ENCODE measurements at places on chromosomes 12 and 14.
A peak's percentile ranks its signal among the peaks of the same experiment; 100 is the strongest.

DNA sequence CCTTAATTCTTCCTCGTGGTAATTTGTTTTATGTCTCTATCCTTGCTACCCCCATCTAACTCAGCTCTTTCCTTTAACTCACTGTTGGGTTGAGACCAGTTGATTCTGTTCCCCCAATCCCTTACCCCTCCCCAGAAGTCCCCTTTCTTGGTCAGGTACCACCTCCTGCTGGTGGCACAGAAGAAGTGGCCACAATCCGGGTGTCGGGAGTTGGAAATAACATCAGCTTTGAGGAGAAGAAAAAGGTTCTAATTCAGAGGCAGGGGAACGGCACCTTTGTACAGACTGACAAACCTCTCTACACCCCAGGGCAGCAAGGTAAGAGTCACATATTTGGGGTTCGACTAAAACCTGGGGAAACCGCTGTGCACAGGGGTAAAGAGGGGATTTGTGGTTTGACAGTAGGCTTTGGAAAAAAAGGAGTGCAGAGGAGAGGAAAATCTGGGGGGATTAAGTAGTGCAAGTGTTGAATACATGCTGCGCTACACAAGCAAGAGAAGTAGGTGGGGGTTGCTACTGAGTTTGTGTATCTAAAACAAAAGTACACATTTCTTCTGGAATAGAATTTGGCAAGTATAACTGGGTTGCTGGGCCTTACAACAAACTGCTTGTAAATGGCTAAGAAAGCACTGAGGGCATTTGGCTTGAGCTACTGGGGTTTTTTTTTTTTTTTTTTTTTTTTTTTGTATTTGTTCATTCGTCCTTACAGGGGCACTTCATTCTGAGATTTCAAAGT, 1.3 kb downstream of the A2ML1 start:
- peak; percentile 19 for DNase-seq

DNA sequence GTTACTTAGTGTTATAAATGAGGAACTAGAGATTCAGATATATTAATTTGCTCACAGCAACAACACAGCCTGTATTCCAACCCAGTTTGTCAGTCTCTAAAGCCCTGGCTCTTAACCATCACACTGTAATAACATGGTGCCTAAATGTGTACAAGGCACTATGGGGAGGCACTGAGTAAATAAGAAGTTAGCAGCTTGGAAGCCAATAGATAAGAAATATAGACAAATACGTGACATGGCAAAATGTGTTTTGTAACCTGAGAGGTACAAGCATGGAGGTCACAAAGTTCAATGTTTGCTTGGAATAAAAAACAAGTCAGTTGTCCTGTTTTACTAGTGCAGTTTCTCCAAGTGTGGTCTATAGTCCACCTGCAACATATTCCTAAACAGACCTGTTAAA, 16.3 kb upstream of the SLCO1A2 start:
- no peak for DNase-seq

- no peak for DNase-seq
These were observed 10.3 kb upstream of the MYH7 start for GRCh38 chr14:23445773-23446172.

DNA sequence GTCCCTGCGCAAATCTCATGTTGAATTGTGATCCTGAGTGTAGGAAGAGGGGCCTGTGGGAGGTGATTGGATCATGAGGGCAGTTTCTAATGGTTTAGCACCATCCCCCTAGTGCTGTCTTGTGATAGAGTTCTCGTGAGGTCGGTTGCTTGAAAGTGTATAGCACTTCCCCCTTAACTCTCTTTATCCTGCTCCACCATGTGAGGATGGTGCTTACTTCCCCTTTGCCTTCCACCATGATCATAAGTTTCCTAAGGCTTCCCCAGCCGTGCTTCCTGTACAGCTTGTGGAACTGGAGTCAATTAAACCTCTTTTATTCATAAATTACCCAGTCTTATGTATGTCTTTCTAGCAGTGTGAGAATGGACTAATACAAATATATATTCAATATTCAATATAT, 303.7 kb upstream of the SEL1L start:
- no peak for DNase-seq

GRCh38 chr12:24864796-24865125, 84.1 kb downstream of the BCAT1 start:
- peak; percentile 40 for DNase-seq

- no peak for DNase-seq
These were observed 573.7 kb downstream of the BCL11B start for GRCh38 chr14:98698341-98698740.

GRCh38 chr14:76394569-76394968, 18.6 kb downstream of the ESRRB start:
- DNase-seq: no peak

- no peak for DNase-seq
These were observed 19.1 kb downstream of the PNMA1 start for GRCh38 chr14:73695082-73695481.

- no peak for DNase-seq
These were observed 30.1 kb upstream of the DLK1 start for GRCh38 chr14:100696590-100696989.

DNA sequence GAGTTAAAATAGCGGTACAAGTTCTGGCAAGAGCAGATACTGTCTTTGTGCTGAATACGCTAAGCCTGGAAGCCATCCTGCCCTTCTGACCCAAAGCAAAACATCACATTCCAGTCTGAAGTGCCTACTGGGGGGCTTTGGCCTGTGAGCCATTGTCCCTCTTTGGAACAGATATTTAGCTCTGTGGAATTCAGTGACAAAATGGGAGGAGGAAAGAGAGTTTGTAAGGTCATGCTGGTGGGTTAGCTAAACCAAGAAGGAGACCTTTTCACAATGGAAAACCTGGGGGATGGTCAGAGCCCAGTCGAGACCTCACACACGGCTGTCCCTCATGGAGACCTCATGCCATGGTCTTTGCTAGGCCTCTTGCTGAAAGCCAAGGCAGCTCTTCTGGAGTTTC, 18.5 kb downstream of the EMP1 start:
- no peak for DNase-seq

DNA sequence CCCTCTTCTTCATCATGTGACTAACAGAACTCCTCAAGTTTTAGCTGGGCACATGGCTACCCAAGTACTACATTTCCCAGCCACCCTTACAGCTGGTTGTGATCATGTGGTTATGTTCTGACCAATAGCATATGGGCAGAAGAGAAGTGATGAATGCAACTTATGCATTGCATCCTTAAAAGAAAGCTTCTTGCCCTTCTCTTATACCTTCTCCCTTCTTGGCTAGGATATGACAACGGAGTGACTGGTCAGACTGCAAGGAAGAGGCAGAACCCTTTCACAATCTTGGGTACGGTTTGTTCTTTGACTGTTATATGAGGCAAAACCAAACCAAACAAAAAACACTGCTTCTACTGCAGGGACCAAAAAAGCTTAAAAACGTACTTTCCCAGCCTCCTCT, 66.5 kb upstream of the MAX start:
- DNase-seq: no peak

- DNase-seq: no peak
These were observed 58.6 kb downstream of the NT5DC3 start for GRCh38 chr12:103782399-103782798.

DNA sequence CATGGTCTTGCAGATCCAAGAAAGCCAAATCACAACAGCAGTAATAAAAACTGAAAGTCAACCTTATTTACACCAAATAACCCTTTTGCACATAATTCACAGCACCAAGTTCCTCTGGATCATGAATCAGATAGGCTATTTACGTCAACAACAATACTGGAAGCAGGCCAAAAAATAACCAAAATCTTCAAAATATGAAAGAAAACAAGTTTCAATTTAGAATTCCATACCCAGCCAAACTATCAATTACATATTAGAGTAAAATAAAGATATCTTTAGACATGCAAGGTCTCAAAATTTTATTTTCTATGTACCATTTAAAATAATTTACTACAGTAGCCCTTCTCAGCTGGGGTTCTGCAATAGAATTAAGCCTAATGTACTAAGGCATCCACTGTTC, 76.7 kb upstream of the BBS10 start:
- no peak for DNase-seq

GRCh38 chr12:95205685-95206084, 11.6 kb downstream of the FGD6 start:
- DNase-seq: peak; percentile 80

DNA sequence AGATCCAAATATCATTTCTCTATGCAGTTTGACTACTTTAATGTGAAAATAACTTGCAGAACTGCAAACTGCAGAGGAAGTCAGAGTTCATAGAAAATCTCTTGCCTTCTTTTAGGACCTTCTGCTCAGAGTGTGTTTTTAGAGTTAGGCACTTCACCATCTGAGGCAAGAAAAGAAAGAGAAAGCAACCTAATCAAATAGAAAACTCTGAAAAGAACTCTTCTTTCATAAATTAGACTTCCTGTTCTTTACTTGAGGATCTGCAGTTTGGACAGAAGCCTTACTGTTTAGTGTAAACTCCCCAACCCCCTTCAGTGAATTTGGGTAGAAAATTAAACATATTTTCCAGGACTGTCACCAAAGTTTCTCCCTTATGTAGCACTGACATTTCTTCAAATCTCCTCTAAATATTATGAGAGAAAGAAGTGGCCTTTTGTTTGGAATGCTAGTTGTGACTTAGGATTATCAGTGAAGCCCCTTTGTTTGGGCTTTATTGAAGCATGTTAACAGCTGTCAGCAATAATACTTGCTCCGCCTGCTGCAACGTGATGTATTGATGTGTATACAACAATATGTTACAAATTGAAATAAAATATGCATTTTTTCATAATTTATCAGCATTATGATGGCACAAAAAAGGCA, 99.5 kb downstream of the PDZRN4 start:
- DNase-seq: no peak

DNA sequence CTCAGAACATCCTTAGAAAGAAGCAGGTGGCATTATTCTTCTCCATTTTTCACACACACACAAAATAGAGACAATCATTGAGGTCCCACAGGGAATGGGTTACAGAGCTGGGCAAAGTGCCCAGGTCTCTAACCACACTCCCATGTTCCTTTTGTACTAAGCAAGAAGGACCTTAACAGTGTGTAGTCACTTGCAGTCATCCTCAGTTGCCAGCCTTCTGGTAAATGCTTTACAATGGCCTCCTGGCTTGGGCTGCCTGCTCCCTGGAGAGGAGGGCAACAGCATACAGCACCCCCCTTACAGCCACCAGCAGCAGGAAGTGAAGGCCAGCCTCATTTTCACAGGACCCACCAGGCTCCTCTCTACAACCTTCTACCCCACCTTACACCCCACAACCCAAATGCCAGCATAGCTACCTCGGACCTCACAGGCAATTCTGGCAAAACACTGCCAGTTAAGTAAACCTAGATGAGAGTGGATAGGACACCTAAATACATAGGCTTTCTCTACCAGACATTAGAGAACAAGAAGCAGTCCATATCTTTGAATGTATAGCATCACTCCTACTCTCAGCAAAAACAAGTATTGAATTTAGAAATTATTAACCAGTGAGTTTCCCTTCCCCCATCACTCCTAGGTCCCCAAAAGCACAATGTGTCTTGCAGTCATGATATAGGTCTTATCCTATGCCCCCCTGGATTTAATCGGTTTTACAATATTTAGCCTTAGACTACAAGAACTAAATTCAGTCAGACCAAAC, 88.1 kb downstream of the PPP2R5E start:
- peak; percentile 60 for DNase-seq

- DNase-seq: no peak
These were observed 2.5 kb downstream of the PACS2 start for GRCh38 chr14:105316968-105317510.

Data from fibroblast of skin of right biceps (primary cell).